ENCODE measurements at places on chromosomes 11 and 22.

- no peak for DNase-seq
Measured at GRCh38 chr11:122517403-122518379, 137.8 kb upstream of the UBASH3B start.

GRCh38 chr11:29173660-29174062 is 843.2 kb downstream of the KCNA4 start:
- DNase-seq: no peak

GRCh38 chr11:25910086-25910485 is 421.8 kb upstream of the ANO3 start:
- DNase-seq: peak; percentile 3

- DNase-seq: no peak
Measured at GRCh38 chr22:35735542-35735941, 17.9 kb downstream of the APOL5 start.

GRCh38 chr11:45457649-45458048 is 171.5 kb upstream of the SYT13 start:
- DNase-seq: no peak

- no peak for DNase-seq
Measured at GRCh38 chr22:39208013-39208680, 36.6 kb downstream of the PDGFB start.

DNA sequence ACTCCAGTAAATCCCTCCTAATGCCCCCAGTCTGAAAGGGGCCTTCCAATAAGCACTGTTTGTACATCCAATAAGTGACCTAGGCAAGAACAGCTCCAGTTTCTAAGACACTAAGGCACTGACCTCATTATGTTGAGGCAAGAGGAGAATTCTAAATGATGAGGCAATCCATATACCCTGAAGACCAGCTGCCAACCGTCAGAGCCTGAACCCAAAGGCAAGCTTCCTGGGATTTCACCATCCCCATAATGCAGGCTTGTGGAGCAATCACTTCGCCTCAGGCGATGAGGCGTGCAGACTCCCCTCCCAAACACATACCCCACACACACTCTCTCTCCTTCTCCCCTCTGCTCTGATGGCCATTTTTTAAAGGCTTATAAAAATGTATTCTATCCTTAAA is 49.5 kb downstream of the LGR4 start:
- peak; percentile 27 for DNase-seq

DNA sequence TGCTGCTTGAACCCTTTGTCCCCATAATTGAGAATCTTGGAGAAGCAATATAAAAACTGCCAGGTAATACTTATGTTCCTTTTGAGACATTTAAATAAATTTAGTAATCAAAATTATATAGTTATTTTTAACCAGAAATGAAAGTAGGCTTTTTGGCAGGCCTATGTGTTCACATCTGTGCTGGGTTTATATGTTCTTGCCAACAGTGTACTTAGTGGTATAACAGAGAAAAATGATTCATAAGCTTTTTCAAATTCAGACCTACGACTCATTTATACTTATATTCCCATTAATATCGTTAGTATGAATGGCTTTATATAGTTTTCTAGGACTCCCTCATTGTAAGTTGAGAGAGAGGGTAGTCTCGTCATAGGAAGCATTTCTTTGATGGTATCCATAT is 79.0 kb downstream of the DDX10 start:
- DNase-seq: no peak

- peak; percentile 35 for DNase-seq
Measured at GRCh38 chr11:90434858-90435257, 212.0 kb upstream of the CHORDC1 start.

DNA sequence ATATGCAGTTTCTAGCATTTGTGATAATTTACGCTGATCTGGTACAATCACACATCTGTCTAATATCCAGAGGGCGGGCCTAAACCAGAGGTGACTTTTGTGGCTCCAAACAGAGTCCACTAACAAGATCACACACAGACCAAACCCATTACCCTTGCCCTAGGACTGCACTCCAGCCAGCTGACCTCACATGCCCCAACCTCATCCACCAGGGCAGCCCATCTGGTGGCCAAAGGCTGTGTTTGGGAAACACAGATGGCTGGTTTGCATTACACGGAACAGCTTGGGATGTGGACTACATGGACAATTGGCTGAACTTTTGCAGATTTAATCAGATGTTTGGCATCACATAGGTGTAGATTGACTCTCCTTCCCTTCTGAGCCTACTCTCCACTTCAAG is 228.2 kb downstream of the GRIK4 start:
- no peak for DNase-seq

DNA sequence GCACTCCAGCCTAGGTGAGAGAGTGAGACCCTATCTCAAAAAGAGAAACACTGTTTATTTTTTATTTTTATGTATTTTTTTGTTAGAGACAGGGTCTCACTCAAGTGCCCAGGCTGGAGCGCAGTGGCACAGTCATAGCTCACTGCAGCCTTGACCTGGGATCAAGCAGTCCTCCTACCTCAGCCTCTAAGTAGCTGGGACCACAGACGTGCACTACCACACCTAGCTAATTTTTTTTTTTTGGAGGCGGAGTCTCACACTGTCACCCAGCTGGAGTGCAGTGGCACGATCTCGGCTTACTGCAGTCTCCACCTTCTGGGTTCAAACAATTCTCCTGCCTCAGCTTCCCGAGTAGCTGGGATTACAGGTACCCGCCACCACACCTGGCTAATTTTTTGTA is 6.4 kb downstream of the RBX1 start:
- DNase-seq: no peak

GRCh38 chr11:9219572-9219971 is 45.6 kb downstream of the DENND5A start:
- DNase-seq: no peak

- no peak for DNase-seq
Measured at GRCh38 chr11:30092518-30092917, 75.7 kb upstream of the KCNA4 start.

DNA sequence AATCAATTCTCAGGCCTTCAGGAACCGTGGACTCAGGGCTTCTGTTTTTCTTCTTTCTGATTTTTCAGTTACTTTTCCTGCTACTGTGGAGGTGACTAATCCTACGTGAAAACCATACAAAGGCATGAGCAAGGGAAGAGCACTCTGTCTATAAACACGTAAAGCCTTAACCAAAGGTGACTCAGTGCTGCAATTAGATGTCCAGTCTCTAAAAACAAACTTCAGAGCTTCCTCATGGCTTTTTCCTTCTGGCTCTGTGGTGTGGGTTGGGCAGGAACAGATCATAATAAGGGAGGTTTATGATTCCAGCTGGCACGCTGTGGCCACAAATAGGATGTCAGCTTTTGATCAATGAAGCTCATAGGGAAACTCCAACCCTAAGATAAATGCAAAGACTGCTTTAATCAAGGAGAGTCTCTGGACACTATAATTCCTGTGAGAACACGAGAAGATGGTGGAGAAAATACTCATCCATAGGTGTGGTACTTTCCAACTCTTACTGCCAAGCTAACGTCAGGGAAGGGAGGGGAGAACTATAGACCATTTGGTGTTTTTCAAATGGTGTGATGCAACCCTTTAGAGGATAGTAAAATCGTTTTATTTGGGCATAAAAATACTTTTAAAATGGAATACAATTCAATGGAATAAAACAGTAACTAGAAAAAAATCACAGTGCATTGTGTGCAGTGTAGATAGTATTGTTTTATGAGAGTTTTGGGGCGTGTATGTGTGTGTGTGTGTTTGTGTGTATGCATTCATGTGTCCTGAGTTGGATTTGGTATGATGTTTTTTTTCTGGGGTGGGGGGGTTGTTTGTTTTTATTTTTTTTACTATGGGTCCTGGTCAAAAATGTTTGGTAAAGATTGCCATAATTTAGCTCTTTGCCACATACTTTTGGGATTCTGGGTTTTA is at the start of gene NXPE2:
Gene NXPE2, plus strand, starts transcription at position 403 of the 912 bp plus-strand sequence. Its CDS starts 49 bp downstream, at position 452.
- peak; percentile 58 for DNase-seq

DNA sequence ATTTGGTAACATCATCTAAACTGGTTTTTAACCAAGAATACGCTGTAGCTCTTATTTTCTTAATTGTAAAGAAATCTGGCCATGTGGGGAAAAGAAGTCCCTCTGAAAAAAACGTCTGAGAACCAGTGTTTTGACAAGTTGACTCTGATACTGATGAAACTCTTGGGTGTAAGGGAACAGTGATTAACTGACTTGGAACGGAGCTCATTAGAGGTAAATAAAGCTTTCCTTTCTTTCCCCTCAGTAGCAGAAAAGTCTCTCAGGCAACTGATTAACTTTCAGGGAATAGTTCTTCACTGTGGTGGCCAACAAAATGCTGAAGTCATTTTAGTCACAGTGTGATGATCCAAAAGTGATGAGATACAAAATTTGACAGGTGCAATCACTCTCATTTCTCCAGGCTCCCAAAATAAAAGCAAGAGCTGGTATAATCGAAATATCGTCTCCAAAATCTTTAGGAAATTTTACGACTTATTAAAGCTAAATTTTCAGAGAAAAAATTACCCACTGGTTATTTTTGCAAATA is 52.3 kb downstream of the SLC36A4 start:
- no peak for DNase-seq

DNA sequence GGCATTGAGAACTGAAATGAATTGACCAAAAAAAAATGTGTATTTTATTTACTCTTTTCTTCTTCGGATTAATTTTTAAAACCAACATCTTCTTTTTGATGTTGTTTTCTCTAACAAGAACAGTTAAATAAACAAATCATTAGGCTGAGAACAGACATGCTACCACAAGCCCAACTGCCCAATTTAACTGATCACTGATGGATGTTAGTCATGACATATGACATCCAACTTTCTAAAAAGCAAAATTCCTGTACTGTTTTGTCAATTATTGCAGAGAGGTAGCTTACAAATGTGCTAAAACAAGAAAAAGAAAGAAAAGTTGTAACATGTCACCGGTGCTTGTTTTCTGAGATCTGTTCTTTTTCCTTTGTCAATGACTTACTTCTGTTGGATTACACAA is 232.1 kb downstream of the C11orf87 start:
- DNase-seq: no peak

GRCh38 chr11:43585877-43586608 is 94.5 kb upstream of the HSD17B12 start:
- no peak for DNase-seq

DNA sequence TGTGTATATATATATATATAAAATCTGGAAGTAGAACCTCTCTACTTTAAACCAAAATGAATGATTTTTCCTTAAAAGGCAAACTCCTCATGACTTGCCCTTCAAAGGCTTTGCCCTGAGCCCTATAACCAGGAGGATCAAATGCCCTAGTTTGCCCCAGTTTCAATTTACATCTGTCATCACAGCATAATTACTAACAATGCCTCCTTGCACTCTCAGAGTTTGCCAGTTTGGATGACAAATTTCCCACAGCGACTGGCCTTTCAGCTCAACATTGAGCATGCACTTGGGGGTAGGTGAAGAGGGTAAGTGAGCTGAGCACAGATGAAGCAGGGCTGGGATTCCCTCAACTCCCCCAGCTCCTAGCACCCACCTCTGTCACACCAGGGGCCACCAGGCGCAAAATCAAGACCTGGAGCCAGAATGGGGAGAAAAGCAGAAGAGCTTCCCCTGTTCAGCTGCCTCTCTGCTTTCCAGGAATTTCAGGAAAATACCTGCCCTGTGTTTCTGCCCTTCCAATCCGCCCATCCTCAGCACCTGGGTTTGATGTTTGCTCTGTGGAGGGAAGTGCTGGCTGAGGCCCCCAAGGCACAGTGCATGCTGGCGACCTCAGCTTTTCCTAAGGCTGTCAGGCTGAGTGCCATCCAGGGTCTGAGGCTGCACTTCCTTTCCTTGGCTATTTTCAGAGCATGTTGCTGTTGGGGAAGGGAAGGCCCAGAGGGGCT is 67.5 kb downstream of the ADAMTS15 start:
- DNase-seq: no peak

DNA sequence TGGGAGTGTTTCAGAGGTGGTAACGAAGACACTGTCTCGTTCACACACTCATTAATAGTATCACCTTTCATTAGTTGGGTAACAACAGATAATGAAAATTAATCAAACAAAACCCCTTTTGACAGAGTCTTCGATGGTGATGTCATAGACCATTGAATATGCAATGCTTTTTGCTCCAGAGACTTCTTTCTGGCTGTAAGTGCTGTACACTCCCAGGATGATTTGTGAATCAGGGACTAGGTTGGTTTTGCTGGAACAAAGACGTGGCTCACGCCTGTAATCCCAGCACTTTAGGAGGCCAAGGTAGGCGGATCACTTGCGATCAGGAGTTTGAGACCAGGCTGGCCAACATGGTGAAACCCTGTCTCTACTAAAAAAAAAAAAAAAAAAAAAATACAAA is 9.5 kb upstream of the RASSF10 start:
- DNase-seq: no peak

GRCh38 chr11:84420271-84420670 is 1134.1 kb upstream of the CCDC90B start:
- DNase-seq: no peak

GRCh38 chr11:17773674-17774073 is 39.1 kb downstream of the KCNC1 start:
- no peak for DNase-seq

- DNase-seq: peak; percentile 43
Measured at GRCh38 chr11:72546866-72547265, 112.5 kb upstream of the CLPB start.

DNA sequence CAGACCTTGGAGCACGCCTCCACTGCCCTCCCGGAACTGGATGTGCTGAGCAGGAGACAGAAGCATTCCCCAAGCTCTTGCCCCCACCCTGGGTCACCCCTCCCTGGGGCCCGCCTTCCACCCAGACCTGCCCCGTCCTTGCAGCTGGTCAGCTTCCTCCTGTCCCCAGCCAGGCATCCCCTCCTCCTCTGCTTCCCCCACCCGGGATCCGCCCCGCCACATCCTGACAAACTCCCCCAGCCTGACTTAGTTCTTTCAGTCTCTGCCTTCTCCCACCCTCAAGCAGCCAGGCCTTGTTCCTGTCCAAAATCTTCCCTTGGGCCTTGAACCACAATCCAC is 1.1 kb upstream of the PLXNB2 start:
- no peak for DNase-seq

DNA sequence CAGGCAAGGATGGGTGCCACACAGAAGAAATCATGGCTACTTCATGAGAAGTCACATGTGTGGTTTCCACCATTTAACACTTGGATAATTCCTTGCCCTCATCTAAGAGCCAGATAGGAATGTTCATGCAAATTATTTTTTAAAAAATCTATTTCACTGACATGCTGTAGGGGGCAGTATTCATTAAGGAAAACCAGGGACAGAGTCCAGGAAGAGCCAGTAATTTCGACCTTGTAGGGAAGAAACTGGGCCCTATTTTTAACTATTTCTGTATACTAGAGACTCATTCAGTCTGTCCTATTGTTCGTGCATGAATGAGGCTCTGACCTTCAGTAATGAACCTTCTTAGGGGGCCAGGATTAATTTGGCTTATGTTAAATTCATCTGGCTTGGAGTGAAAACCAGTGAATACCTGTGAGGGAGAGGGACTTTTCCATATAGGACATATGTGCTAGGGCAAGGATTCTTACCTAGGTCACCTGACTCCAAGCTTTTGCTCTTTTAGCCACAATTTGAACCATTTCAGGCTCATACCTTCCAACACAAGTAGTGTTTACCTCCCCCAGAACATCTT is 192.7 kb downstream of the NAV2 start:
- DNase-seq: peak; percentile 8
